ENCODE measurements at places on chromosomes 6 and 20.

DNA sequence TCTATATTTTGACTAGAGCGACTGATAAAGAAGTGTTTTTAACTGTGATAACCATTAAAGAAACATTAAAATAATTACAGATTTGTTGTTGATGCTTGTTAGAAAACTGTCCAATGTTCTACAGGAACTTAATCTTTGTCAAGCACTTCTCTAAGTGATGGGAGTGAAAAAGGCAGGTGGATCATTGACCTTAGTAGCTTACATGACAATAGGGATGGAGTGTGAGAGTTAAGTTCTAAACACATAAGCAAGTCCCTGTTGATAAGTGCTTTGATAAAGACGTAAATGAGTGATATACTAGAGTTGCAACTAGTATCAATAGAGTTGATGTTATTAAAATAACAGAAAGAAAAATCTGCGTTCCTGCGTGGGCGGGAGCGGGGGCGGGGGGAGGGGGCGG is 931.5 kb upstream of the EPHA7 start:
- no peak for DNase-seq

GRCh38 chr20:7790189-7790588 is 150.1 kb downstream of the HAO1 start:
- no peak for DNase-seq

DNA sequence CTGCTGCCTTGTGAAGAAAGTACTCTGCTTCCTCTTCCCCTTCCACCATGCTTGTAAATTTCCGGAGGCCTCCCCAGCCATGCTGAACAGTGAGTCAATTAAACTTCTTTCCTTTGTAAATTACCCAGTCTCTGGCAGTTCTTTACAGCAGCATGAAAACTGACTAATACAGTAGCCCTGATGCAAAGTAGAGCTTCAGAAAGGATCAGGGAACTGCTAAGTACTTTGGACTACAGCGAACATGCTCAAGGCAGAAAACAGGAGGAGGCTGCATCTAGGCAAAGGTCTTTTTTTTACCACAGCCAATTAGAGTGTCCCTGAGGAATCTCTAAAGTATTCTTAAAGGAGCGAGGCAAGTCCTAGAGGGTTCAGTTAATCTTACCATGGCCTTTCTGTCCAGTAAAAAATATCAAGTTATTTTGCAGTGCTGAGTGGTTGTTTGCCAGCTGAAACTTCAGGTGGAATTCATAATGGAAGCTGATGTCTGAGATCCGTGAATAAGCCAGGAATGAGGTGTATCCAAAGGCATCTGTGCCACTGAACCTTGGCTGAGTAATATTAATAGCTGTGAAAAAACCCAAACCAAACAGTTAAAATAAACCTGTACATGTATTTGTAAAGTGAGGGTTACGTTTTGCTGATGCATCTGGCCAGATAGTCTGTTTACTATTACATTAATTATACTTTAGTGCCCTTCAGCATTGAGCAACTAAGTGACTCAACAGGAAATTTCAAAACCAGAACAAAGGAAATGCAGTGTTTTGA is 170.4 kb downstream of the PHF3 start:
- no peak for DNase-seq

DNA sequence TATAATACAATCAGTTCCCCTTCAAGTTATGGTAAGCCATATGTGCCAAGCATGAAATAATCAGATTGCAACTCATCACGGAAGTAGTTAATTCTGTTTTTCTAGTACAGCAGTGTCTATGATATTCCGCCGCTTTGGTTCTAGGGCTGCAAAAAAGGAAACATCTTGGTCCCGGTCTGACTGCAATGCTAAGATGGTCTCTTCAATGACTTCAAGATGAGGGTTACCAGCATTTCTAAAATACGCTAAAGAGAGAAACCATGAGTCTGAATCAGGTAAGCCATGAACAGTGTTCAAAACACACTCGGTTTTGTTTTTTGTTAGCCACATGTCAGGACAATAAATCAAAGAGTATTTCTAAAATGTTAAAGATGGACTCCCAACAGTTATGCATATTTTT is 3.2 kb upstream of the ANKRD60 start:
- DNase-seq, result no peak

DNA sequence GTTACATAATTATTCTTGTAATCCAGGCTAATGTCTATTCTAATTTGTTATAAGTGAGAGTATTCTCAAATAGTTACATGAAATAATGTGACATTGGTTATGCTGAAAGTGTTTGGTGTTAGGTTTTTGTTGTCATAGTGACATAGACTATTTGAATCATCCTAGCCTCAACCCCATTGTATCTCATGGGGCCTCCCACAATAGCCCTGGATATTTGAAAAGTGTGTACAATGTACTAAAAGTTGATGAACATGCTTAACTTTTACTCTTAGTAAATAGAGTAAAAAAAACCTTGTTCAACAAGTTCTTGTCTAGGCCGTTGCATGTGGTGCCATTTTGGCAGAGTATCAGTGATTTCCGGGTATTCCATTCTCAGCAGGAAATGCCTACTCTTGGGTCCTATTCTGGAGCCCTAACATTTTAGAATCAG is 83.0 kb downstream of the RTN4IP1 start:
- no peak for DNase-seq

- no peak for DNase-seq
These were observed 94.4 kb downstream of the CD83 start for GRCh38 chr6:14212020-14212419.

DNA sequence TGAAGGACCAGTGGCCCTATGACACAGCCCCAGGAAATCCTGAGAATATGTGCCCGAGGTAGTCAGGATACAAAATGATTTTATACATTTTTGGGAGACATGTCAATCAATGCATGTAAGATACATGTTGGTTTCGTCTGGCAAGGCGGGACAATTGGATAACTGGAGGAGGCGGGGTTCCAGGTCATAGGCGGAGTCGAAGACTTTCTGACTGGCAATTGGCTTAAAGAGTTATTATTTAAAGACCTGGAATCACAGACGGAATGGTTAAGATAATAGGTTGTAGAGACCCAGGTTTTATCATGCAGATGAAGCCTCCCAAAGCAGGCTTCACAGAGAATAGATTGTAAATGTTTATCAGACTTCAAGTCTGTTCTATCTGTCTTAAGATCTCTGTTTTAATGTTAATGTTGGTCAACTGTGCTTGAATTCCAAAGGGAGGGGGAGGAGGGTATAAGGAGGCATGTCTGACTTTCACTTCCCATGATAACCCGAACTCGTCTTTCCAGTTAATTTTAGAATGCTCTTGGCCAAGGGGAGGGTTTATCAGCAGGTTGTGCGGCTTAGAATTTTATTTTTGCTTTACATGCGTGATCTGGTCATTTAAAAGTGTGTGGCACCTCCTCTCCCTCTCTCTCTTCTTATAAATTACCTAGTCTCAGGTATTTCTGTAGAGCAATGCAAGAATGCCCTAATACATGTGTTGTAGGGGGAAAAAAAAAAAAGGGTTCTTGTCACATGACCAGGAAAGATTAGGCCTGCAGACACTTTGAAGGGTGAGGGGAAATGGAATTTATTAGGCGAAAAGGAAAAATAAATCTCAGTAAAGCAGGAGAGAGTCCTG is 230.7 kb downstream of the NFATC2 start:
- DNase-seq, result no peak

GRCh38 chr20:24966317-24967012 is 17.4 kb downstream of the CST7 start:
- no peak for DNase-seq

DNA sequence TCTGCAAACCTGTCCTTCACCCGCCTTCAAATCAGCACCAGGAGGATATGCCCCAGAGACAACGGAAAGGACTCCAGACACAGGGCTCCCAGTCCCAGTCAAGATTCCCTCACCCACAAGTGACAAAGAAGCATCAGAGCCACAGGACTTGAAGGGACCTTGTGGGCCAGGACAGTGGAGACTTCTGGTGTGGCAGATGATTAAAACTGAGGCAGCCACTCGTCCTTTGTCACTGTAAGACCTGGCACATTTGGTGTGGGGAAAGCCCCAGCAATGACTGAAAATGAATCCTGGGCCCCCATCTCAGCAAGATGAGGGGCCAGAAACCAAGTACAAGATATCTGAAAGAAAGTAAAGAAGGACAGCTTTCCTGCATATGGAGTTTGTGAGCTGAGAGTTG is 15.6 kb upstream of the GMPR start:
- DNase-seq, result no peak

DNA sequence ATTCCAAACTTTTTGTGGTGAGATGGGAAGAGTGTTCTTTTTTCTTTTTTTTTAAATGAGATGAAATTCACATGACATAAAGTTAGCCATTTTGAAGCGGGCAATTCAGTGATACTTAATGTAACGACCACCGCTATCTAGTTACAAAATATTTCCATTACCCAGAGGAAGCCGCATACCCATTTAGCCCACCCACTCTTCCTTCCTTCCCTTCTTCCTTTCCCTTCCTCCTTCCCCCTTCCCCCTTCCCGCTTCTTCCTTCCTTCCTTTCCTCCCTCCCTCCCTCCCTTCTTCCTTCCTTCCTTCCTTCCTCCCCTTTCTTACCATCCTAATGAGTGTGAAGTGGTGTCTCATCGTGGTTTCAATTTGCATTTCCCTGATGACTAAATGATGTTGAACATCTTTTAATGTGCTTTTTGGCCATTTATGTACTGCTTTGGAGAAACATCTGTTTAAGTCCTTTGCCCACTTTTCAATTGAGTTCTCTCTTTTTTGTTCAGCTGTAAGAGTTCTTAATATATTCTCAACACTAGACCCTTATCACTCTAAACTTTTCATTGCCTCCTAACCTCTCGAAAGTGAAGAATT is 371.1 kb downstream of the FARS2 start:
- DNase-seq, result no peak

DNA sequence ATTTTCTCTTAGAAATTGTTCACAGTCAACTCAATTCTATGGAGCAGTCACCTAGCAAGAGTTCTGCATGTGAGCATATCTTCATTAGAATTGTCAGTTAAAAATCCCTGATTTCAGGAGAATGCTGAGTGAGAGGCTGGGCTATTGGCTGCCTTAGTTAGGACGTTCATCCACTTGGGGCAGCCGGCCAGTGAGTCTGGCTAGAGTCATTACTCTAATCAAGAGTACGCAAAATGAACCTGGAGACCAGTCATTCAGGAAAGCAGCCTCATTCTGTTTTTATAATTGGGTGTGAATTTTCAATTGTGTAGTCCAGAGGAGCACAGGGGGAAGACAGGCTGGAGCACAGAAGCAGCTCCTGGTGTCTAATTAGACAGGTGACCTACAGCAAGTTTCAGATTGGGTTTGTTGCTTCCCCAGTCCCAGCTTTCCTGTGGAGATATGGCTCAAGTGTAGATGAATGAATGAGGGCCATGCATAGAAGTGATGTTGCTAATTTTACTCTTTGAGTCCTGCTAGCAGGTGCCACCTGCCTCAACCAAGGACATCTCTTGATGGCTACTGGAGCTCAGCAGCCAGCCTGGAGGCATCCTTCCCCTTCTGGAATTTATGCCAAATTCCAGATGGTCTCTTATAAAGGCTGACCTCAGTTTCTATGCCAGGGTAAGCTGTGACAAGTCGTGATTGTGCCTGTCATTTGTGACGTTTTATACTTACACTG is 265.7 kb downstream of the NKAIN2 start:
- no peak for DNase-seq

DNA sequence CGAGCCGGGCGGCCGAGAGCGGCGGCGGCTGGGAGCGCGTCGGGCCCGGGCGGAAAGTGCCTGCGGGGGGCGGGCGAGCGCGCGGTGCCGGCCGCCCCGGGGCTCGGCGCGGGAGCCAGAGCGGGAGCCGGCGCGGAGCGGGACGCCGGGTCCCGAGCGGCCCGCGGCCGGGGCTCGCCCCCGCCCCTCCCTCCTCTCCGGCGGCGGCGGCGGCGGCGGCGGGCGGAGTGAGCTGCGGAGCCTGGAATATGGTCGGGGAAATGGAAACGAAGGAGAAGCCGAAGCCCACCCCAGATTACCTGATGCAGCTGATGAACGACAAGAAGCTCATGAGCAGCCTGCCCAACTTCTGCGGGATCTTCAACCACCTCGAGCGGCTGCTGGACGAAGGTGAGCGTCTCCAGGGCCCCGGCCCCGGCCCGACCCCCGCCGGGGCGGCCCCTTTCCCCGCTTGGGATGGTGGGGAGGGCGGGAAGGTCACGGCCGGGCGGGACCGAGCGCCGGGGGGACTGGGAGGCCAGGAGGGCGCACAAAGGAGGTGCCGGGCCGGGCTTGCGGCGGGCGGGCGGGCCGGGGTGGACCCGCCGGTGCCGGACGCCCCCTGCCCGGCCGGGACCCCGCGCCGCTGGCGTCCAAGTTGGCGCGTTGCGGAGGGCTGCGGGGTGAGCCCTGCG is 565 bp downstream of the QKI start:
- no peak for DNase-seq

- no peak for DNase-seq
These were observed 642 bp downstream of the GZF1 start for GRCh38 chr20:23362392-23363256.

DNA sequence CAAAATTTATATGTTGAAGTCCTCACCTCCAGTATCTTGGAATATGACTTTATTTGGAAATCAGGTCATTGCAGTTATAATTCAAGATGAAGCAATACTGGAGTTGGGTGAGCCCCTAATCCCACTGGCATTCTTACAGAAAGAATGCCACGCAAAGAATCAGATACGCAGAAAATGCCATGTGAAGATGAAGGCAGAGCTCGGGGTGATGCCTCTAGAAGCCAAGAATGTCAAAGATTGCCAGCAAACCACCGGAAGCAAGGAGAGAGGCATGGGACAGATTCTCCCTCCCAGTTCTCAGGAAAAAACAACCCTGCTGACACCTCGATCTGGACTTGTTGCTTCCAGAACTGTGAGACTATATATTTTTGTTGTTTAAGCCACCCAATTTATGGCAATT is 273.4 kb upstream of the CITED2 start:
- DNase-seq, result no peak

DNA sequence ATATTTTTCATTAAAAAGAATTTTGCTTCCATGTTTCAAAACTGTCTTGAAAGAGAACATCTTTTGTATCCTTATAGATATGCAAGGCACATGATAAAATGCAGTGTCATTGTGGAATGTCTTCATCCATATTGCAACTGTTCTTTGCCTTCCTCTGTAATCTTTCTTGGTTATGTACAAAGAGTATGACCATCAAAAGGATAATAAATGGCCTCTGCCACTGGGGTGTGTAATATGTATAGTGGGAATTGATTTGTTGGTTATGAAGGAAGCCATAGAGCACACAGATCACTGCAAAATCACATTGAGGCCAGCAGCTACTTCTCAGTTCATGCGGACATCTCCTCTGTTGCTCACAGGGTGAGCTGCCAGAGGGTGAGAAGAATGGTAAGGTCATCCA is 703.5 kb downstream of the TFAP2A start:
- no peak for DNase-seq

DNA sequence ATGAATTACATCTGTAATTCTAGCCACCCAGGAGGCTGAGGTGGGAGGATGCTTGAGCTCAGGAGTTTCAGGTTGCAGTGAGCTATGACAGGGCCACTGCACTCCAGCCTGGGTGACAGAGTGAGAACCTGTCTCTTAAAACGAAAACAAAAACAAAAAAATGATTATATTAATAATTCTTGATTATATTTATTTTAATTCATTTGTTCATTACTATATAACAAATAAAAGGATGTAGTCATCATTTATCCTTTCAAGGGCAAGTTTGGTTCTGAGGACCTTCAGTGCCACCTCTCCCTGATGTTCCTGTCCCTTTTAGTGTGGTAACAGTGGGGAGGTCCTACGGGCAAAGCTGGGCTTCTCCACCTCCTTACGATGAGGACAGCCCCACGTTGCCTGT is 167.1 kb upstream of the SCGN start:
- no peak for DNase-seq

Data from activated naive CD4-positive, alpha-beta T cell (primary cell).